Colonic mucosa (tissue), 4 donors: ENCODE measurements at places on chromosomes 2 and 18. TPM values are rescaled to one million over a fixed set of nuclear protein-coding genes. Genes with fewer than 3 reads are reported as not detected.
A peak's percentile ranks its signal among the peaks of the same experiment; 100 is the strongest.

DNA sequence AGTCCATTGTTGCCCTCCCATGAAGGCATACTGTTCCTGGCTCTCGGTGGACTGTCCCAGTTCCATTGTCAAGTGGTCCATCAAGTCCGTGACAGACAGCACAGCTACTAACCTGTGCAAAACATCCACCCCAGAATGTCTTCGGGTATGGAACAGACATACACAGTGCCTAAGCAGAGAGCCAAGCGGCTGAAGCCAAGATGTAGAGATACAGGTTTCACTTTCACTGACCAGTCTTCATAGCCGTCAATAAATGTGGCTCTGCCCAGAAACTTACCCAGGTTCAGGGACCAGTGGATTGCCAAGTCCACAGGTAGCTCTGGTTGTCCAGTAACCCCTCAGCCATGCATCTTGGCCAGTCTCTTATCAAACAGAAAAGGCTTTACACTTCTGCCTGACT, 10.7 kb upstream of the PAPOLG start:
- DNase-seq, result no peak

DNA sequence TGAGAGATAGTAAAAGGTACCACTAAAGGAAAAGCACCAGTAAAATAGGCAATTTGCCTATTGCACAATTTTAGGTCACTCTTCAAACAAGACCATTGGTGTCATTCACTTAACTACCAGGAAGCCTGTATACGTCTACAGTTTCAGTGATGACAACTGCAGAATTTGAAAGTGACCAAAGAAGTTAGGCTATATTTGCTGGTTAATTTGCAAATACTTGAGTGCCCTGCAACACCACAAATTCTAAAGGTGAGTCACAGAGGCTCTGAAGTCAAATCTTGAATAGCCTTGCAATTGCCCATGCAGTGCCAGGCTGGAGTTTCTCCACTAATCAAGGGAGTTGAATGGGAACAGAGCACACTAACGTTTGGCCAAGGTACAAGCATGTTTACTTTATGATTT, 128.7 kb upstream of the CCDC68 start:
- DNase-seq, result no peak

GRCh38 chr2:86383844-86384243, 46.4 kb upstream of the REEP1 start:
- no peak for DNase-seq

DNA sequence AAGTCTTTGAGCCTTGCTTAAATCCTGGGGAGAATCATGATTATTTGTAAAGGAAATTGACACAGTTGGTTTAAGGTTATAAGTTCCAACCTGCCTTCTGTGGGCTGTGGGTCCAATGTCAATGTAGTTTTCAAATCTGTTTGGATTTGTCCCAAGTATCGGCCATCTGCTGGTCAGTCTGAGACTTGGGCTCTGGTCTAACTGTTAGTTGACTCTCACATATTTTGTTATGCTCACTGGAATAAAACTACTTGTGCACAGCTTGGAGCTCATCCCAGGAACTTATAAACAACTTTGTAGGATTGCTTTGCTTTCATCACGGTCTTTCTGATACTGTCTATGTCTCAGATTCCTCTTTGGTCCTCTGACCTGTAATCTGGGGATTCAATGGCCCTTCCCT, 1026.2 kb upstream of the ZEB2 start:
- no peak for DNase-seq

- DNase-seq, result no peak
Observed at GRCh38 chr18:62880673-62881364, 165.5 kb downstream of the PHLPP1 start.

DNA sequence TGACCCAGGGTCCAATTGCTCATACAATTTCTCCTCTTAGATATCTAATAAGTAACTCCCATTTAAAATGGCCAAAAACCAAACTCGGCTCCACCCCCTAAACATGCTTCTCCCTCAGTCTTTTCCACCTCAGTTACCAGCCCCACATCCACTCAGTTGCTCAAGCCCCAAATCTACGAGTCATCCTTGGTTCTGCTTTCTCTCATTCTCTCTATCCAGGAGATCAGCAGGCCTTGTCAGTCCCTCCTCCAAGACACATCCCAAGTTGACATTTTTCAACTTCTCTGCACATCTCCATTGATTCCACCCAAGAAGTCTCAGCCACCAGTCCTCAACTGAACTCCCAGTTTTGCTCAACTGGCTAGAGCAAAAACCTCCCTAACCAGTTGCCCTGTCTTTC, 40.5 kb upstream of the RTN4 start:
- DNase-seq, result no peak

Gene CD226
- 1.0 TPM for total RNA-seq

- no peak for DNase-seq
Observed at GRCh38 chr18:60675801-60676200, 303.2 kb upstream of the MC4R start.

GRCh38 chr18:13809531-13810255, 14.3 kb upstream of the MC5R start:
- peak; percentile 70 for DNase-seq

DNA sequence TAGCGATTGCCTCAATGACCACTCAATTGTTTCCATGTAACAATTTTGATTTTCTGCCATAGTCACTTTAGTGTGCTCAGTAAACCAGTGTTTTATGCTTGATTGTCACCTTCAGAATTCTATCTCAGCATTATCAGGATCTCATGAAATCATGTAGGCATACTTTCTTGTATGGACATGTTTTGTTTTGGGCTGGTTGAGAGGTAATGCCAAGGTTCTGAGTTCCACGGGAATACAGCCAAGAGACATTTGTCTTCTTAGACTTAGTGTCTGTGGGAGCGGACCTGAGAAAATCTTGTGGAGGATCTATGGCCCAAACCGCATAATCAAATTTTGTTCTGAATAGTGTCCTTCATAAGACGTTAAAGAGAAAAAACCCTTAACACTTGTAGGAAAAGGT, 10.2 kb downstream of the MSTN start:
- no peak for DNase-seq

Gene SLC38A11
- total RNA-seq, result 1.5 TPM

- DNase-seq, result no peak
Observed at GRCh38 chr2:241902357-241902991, 32.9 kb downstream of the RTP5 start.

GRCh38 chr2:17792515-17792914, 23.7 kb upstream of the MSGN1 start:
- DNase-seq, result no peak

DNA sequence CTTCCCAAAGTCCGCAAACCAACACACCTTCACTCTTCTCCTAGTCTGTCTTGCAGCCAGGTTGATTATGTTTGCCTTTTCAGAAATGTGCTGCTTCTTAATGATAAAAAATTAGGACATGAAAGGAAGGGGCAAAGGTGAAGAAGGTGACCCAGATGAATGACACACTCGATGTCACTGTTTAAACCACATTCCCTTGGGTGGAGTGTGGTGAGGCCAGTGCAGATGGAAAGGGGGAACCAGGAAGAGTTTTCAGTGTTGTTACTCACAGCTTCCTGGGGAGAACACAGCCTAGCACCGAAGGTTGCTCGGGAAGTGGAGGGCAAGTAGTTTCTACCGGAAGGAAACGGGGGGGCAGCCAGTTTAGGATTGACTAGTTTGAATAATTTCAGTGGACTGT, 57.2 kb upstream of the BOD1L2 start:
- DNase-seq, result no peak
